ENCODE measurements at places on chromosomes 2 and 18.

DNA sequence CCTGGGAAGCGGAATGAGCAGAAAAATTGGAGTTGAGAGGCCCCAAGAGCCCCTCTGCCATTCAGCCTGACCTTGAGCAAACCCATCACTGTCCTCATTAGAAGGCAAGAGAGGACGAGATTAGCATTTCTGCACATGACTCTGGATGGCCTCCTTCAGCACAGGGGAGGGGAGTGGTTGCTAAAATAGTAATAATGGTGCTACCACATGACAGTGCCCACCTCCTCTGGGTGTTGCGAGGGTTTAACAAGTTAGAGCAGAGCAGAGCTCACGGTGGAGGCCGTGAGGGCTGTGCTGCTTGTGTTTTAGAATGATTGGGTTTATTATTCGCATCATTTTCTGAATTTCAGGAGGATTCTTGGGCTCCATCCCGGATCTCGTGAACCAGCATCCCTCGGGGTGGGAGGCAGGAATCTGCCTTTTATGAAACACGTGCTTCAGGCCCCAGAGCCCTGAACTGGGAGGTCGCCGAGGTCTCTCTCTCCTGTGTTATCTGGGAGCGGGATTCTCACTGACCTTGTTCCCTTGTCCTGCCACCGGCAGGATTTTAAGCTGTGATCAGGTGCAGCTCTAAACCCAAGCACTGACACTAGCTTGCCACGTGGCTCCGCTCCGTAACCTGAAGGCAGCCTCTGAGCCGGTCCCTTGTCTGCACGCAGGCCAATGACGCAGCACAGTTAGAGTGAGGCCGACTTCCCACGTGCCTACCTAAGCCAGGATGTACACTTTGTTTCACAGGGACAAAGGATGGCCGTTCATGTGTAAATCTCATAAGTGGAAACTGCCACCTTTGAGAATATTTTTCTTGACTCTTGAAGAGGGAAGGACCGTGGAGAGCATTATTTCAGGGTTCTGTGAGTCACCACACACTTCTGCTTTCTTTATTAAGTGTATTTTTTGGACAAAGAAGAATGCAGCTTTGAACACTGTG is 142.3 kb downstream of the ACOXL start:
- peak; percentile 64 for DNase-seq

GRCh38 chr18:22210311-22210754 is 40.9 kb downstream of the GATA6 start:
- DNase-seq: no peak

DNA sequence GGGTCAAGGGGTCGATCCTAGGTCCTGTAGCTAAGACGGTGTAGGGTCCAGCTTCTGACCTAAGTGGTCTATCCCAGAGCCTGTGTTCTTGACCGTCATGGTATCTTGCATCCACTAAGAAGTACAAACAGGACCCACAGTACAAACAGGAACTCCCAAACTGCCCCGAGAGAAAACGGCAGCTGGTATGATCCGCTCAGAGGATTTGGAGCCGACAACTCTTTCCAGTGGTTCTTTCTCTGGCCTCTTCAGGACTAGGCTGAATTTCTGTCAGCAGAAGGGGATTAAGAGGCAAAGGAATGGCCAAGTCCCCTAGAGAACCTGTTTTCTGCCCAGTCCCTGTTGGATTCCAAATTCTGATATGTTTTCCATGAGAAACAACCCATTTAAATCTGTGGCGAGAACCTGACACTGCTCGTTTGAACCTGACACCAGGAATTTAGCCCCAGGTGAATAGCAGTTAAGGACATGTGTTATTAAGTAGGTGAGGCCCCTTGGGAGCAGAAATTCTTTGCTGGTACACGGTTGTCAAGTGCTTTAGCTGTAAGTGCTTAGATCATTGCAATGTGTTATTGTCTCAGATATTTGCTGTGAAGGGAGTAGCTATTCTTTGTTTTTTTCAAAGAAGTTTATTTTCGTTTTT is 50.5 kb upstream of the TXNDC2 start:
- DNase-seq: no peak

DNA sequence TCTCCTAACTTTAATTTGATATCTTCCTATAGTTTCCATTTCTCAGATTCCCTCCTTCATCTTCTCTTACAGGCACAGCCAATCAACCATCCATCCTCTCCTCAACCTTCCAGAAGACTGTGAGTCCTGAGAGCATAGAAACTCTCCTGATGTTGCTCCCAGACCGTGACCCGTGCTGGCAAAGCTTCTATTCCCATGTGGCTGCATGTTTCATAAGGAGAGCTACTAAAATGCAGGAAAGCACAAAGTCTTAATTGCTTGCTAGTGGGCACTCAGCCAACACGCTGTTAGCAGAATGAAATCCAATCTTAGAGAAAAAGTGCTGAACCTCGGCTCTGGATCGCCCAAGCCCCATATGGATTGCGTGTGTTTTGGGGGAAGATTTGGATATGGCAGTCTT is 1244.7 kb upstream of the ZEB2 start:
- DNase-seq: peak; percentile 74

DNA sequence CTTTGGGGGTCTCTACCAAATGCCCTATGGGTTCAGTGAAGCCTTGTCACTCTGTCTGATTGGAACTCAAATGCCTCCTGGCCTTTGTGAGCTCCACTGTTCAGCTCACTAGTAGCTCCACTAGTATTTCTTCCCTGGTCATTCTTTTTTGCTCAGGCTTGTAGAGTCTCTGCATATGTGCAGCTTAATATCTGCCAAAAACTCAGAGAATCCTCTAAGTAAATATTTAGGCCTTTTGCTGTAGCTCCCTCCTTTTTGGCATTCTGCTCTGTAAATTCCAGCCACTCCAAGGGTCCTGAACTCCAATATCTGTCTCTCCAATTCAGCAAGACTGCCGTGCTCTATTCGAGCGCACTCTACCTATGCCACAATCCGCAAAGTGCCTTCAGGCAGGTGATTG is 146.5 kb downstream of the MAIP1 start:
- no peak for DNase-seq

Measured in Right ventricle myocardium inferior (tissue), 1 donor.